ENCODE measurements at places on chromosomes 6 and 20.

- no peak for DNase-seq
Measured at GRCh38 chr6:129717277-129717676, 7.3 kb upstream of the ARHGAP18 start.

DNA sequence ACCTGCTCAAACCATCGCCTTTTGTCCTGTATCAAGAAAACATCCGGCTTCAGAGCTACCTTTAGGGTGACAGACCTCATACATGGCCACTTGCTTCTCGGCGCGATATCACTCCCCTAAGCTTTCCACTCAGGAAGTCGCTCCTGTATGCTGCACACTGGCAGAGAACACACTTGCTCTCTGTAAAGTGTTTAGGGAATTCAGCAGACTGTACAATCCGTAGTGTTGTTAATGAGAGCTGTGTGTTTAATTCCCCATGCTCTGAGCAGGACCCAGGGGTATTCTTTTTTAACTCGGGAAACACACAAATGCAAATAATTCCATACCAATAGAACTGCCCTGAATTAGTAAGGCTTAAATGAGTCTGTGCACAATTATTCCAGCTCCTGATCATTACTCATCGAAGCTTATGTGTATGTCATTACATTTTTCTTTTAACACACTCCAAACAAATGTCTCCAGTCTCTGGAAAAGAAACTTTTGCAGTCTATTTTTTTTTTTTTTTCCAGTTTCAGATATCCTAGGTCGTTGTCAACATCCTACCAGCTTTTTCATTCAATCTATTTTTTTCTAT lies 338.7 kb upstream of the ARID1B start:
- DNase-seq, result no peak

- DNase-seq, result no peak
Measured at GRCh38 chr6:26026833-26027490, 60.3 kb upstream of the HFE start.

DNA sequence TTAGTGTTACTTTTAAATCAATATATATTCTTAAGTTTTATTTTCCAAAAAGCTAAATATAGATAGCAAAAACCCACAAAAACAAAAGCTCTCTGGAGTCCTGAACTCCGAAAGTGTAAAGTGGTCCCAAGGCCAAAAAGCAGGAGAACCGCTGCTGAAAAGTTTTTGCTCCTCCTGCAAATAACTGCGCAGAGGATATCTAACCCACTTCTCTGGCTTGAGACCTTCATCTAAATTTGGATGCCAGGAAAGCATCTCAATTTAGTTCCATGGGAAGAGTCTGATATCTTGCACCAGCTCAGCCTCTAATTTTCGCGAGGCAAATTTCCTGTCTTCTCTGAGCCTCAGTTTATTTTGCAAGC lies 523 bp downstream of the MRPS10 start:
- DNase-seq, result no peak

GRCh38 chr6:130306377-130306776 lies 59.4 kb upstream of the TMEM200A start:
- no peak for DNase-seq

DNA sequence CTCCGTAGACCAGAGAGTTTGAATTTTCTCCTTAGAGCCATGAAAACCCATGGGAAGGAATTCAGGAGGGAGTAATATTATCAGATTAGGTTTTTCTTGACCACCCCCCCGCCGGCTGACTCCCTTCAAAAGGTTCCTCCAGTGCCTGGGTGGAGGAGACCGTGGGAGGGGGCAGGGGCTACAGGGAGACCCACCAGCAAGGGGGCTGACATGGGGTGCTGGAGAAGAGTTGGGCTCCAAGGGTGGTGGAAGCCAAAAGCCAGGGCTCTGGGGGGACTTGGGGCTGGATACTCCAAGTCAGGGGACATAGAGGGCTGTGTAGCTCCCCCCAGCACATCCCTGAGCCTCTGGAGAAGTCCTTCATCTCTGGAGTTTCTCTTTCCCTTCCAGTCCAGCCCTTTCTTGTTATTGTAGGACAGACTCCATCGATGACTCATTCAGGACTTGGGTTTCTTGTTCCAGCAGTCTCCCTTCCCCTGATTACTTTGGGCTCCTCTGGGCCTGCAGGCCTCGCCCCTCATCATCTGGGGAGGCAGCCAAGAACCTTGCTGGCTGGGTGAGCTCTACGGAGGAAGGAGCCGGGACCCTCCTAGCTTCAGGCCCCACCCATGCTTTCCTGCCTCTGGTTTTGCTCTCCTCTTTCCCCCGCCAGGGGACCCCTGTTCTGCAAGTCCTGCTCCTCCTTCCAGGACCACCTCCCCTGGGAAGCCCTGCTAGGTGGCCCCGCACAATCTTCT lies 10.5 kb upstream of the KIAA1755 start:
- DNase-seq, result no peak

DNA sequence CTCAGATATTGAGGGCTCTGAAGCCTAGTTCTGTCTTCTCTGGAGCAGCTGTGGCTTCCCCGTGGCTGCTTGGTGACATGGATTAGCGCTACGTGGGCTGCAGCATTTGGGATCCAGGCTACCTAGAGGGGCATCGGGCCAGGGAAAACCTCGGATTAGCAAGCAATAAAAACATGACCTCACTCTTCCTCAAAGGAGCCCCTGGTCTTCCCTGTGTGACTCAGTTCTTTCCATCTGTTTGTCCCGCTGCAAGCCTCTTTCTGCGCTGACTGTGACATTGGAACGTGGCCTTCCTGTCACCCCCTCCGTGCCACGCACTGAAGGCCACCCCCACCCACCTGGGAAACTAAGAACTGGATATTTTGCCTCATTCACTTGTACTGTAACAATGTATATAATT lies 3.6 kb downstream of the MRGBP start:
- no peak for DNase-seq

GRCh38 chr6:130239755-130240154 lies 17.0 kb upstream of the SAMD3 start:
- no peak for DNase-seq

DNA sequence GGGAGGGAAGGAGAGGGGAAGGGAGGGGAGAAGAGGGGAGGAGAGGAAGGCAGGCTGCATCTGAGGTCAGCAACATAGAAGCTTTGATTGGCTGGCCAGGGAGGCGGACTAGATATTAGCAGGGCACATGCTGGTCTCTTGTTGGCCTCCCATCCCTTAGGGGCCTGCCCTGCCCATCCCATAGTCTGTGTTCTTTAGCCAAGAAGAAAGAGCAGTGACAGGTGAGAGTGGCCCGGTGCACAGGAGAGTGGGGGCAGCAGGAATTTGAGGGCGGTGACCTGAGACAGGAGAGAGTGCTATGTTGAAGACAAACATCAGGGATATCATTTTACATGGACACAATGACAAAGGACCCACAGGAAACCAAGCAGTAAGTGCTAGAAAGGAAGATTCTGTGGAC lies 413.5 kb downstream of the SYNE1 start:
- DNase-seq, result no peak

GRCh38 chr20:47730744-47731143 lies 54.5 kb downstream of the SULF2 start:
- no peak for DNase-seq

- no peak for DNase-seq
Measured at GRCh38 chr6:119119989-119120388, 41.5 kb upstream of the FAM184A start.

DNA sequence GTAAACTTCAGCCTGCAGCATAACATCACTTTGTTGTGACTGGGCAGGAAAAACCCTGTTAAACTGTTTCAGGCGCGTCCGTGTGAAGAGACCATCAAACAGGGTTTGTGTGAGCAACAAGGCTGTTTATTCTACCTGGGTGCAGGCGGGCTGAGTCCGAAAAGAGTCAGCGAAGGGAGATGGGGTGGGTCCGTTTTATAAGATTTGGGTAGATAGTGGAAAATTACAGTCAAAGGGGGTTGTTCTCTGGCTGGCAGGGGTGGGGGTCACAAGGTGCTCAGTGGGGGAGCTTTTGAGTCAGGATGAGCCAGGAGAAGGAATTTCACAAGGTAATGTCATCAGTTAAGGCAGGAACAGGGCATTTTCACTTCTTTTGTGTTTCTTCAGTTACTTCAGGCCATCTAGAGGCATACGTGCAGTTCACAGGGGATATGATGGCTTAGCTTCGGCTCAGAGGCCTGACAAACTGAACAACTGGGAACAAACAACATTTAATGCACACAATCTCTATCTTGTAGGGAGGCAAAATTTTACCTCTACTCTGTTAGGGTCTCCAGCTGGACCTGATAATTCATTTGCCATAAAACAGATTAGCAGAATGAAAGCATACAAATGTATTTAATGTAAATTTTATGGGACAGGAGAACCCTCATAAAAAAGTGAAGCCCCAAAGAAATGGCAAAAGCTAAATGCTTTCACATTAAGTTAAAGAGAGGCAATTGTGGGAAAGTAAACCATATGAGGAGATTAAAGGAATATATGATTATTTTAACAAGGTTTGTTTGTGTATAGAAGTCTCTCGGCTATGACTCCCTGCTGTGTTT lies 58.3 kb upstream of the HFE start:
- no peak for DNase-seq

- DNase-seq, result no peak
Measured at GRCh38 chr20:41293269-41294037, 24.1 kb downstream of the ZHX3 start.

DNA sequence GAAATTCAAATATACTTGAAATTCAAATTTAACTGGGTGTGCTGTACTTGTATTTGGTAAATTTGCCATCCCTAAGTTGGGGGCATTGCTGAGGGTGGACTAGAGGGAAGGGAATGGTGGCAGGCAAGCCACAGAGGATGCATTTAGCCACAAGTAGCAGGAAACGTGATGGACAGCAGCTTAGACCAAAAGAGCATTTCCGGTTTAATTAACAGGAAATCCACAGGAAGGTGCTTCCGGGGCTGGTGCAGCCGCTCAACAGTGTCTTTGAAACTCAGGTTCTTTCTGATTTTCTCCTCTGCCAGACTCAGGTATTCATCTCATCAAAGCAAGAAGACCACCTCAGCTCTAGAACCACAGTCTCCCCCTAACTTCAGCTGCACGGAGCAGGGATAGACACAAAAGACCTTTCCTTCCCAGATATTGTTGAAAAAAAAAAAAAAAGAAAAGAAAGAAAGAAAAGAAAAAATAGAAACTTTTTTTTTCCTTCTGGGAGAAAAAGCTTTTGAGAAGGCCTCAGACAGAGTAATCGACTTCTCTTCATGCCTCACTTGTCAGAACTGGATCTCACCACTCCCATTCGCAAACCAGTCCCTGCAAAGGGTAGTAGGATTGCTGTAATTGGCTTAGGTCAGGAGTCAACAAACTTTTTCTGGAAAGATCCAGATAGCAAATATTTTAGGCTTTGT lies 8.0 kb upstream of the BCAS1 start:
- peak; percentile 46 for DNase-seq

GRCh38 chr6:131967948-131968347 lies 16.8 kb upstream of the CCN2 start:
- no peak for DNase-seq

GRCh38 chr20:37464611-37465010 lies 56.4 kb upstream of the NNAT start:
- DNase-seq, result no peak

GRCh38 chr20:9482180-9482579 lies 32.2 kb upstream of the LAMP5 start:
- no peak for DNase-seq

DNA sequence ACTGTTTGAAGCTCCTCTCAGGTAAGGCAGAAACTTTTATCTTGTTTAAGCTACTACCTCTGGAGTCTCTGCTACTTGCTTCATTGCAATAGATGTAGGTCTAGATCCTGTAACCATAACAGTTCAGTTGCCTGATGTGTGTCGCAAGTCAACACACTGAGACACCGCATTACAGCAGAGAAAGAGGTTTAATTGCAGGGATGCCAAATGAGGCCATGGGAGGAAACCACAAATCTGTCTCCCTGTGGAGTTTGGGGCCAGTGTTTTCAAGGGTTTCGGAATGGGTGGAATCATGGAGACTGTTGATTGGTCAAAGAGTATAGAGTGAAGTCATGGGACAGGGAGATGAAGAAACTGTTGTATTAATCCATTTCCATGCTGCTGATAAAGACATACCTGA lies 57.1 kb upstream of the RBM24 start:
- DNase-seq, result no peak

DNA sequence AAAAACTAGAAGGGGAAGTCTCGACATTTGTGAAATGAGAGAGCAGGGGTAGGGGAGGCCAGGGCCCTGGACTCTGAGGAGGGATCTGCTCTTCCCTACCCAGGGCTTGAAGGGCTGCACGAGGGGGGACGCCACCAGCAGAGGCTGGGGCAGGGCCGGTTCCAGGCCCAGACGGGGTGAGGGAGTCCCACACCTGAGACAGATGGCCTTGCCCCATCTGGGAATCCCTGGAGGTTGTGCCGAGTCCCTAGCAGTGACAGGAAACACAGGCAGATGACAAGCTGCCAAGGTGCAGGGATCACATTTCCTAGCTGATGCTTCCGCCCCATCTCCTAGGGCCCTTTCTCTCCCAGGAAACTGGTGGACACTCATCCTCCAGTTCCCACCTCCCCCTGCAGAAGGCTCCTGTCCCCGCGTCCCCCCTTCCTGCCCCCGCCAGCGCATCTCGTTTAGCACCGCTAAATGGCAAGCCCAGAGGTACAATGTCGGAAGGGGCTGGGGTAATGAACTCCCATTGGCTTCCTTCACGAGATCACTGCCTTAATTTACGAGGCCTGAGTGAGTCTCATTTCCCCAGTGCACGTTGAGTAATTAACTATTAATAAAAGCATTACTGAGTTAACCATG lies 35.2 kb upstream of the CDH22 start:
- DNase-seq, result no peak

GRCh38 chr6:161745594-161746141 lies 471.8 kb upstream of the AGPAT4 start:
- no peak for DNase-seq

DNA sequence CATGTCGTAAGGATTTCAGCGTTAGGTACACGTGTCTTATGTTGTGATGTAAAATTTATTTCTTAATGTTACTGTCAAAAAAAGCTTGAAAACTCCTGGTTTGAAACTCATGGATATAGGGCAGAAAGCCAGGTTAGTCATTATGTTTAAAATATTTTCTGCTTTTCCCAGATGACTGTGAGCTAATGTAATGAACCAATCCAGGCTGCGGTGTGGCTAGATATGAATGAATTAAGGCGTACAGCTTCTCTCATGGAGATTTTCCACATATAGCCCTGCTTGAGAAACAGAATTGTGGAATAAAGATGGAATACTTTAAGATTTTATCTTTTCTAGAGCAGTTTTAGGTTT lies 80.3 kb upstream of the STMND1 start:
- DNase-seq, result no peak

GRCh38 chr6:132464538-132465256 lies 48.2 kb downstream of the STX7 start:
- no peak for DNase-seq

Measured in GM19239 (cell line).